ENCODE measurements at places on chromosomes 12 and 14. TPM values are rescaled to one million over a fixed set of nuclear protein-coding genes. Genes with fewer than 3 reads are reported as not detected.

SDR9C7 gene
- not detected for total RNA-seq

LALBA gene
- total RNA-seq: not detected

PRH2 gene
- 0.32 TPM for total RNA-seq

KCNA5 gene
- total RNA-seq: not detected
